ENCODE measurements at places on chromosomes 16 and 17. TPM values are rescaled to one million over a fixed set of nuclear protein-coding genes. Genes with fewer than 3 reads are reported as not detected.
A peak's percentile ranks its signal among the peaks of the same experiment; 100 is the strongest.

The CRYBA1 gene
- not detected for total RNA-seq

The CD7 gene
- 413 TPM for total RNA-seq

The PRDM7 gene
- not detected for total RNA-seq

The CMTM2 gene
- 0.95 TPM for total RNA-seq

DNA sequence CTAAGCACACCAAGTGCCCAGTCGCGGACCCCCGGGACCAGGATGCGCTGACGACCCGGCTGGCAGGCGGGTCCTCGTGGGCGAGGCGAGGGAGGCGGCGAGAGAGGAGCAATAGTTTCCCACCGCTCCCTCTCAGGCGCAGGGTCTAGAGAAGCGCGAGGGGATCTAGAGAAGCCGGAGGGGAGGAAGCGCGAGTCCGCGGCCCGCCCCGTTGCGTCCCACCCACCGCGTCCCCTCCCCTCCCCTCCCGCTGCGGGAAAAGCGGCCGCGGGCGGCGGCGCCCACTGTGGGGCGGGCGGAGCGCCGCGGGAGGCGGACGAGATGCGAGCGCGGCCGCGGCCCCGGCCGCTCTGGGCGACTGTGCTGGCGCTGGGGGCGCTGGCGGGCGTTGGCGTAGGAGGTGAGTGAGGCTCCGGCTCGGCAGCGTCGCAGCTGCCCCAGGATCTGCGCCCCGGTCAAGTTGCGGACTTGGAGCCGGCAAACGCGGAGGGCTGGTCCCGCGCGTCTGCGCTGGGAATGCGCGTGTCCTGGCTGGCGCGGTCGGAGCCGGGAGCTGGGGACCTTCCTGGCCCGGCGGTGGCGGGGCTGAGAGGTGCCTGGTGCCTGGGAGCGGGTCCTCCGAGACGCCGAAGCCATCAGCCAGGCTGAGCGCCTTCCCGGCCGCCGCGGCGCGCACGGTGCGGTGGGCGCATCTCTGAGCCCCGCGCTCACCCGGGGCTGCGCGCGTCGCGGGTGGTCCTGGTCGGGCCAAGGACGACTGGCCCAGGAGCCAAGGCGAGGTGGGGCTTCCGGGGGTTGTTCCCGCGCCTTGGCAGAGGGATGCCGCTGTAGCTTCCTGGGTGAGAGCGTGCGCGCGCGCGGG is at the start of gene ITGB3:
ITGB3 (plus strand) TSS at position 287 of the 862 bp plus-strand sequence; CDS start at position 322, 35 bp downstream.
- DNase-seq, result peak; percentile 89

- no peak for DNase-seq
Measured at GRCh38 chr16:65961476-65962143, 404.9 kb upstream of the CDH5 start.

GRCh38 chr17:73690676-73691075 is 46.4 kb upstream of the SDK2 start:
- no peak for DNase-seq

GRCh38 chr17:39867084-39867879 is 720 bp upstream of the ZPBP2 start:
- DNase-seq, result peak; percentile 79

- DNase-seq, result no peak
Measured at GRCh38 chr17:46000757-46001156, 1.7 kb downstream of the STH start.

GRCh38 chr16:73058616-73059409 is 10.9 kb upstream of the ZFHX3 start:
- peak; percentile 69 for DNase-seq

- DNase-seq, result no peak
Measured at GRCh38 chr16:55189224-55189623, 134.8 kb upstream of the IRX6 start.

DNA sequence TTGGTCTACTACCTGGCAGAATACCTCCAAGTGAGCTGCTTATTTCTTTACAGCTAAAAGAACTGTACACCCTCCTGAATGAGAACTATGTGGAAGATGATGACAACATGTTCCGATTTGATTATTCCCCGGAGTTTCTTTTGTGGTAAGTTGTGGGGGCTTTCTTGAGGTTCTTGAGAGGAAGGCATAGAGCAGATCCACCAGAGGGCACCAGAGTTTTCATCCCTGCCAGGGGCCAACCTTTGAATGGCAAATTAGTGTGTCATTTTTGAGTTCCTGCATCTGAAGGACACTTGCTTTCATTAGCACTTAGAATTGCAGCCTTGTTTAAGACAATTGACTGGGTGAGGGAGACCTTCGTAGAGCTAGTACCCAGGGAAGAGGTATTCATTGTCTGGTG is 35.0 kb downstream of the NMT1 start:
- no peak for DNase-seq

GRCh38 chr17:68294196-68294555 is 2.9 kb downstream of the ARSG start:
- DNase-seq, result no peak

GRCh38 chr17:36743130-36743529 is 141.7 kb downstream of the MRM1 start:
- no peak for DNase-seq

GRCh38 chr17:9531034-9531433 is 44.6 kb downstream of the STX8 start:
- no peak for DNase-seq

GRCh38 chr17:59699218-59699617 is 8.0 kb downstream of the PTRH2 start:
- no peak for DNase-seq
